ENCODE measurements at places on chromosomes 1 and 21.

GRCh38 chr1:154476791-154477190 lies 25.2 kb upstream of the TDRD10 start:
- no peak for DNase-seq

DNA sequence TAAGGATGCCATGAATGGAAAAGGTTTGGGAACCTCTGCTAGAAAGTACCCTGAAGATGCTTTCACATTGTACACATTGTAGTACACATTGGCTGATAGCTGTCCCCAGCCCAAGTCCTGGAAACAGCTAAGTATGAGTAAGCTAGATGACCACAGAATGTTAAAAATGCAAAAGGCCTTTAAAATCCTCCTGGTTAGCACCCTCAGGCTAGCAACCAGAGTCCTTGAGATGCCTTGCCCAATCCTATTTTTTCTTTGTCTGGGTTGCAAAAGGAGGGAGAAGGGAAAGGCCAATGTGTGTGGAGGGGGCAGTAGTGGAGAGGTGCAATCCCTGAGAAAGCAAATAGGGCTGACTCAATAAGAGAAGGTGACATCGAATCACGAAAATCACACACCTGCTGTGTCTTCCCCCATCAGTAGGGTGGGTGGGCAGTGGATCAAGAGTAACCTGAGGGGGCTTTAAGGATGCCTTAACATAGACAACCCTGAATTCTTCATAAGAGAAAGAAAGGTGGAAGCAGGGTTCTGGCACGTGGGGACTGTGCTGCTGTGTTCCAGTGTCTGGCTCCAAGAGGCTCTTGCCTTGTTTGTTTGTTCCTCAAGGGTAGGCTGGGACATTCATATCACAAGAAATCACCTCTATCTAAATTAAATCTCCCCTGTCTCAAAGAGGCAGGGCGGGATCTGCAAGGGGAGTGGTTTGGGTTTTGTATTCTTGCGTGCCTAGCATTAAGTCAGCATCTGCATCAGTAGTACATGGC lies 266.2 kb upstream of the PLXNA2 start:
- no peak for DNase-seq

GRCh38 chr1:228736844-228737445 lies 1.7 kb downstream of the RHOU start:
- no peak for DNase-seq

DNA sequence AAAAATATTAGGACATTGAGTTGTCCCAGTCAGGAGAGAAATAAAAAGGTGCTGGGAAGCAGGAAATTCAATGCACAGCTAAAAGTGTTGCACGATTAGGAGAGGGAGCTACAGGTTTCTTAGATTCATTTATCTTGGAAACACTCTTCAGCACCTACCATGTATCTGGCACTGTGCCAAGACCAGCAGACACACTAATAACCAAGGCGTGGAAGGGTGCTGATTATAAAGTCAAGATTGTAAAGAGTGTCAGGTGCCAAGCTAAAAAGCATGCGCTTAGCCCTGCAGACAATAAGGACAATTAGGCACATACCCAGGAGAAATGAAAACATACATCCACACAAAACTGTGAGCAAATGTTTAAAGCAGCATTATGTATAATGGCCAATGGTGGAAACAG lies 129.9 kb downstream of the DSCAM start:
- DNase-seq, result no peak

DNA sequence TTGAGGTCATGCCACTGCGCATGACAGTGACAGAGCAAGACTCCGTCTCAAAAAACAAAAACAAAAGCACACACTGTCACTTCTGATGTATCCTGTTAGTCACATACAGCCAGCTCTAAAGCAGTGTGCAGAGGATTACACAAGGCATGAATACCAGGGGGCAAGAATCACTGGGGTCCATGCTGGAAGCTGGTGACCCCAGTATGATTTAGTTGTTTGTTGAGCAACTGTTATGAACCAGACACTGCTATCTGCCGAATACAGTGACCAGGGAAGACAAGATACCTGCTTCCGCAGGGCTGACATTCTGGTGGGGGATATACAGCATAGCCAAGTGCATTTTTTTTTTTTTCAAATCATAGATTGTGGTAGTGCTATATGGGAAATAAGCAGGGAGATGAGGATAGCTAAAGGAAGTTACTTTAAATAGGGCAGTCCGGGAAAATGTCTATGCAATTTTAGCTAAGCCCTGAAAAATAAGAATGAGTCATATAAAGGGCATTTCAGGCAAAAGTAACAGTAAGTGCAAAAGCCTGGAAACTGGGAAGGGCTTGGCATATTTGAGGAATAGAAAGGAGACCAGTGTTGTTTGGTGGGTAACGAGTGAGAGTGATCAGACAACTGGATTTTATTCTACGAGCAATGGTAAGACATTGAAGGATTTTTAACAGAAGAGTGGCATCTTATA lies 69.7 kb downstream of the ADSS2 start:
- DNase-seq, result no peak

DNA sequence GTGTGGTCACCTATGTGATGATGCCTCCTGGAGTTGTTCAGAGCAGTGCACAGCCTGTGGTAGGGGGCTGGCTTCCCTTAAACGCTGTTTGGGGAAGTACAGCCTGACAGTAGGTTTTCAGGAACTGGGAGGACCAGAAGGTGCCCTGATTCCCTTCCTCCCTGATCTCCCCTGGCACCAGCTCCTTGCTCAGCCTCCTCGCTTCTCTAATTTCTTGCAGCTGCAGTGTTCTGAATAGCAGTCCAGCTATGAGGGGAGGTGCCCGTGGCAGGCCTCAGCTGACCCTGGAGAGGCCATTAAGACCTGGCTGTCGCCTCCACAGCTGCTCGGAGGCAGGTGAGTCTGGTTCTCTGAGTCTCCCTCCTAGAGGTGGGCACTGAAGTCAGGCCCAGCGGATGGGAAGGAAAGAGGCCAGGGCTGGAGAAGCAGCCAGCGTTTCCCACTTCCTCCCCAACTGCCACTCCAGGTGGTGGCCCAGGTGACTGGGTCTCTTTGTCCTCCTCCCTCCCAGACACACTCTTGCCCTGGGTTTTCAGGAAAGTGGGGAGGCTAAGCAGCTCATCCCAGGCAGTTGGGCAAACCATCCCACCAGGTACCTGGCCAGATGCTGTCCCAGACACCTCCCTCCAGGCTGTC lies 52.0 kb upstream of the RPL11 start:
- no peak for DNase-seq

DNA sequence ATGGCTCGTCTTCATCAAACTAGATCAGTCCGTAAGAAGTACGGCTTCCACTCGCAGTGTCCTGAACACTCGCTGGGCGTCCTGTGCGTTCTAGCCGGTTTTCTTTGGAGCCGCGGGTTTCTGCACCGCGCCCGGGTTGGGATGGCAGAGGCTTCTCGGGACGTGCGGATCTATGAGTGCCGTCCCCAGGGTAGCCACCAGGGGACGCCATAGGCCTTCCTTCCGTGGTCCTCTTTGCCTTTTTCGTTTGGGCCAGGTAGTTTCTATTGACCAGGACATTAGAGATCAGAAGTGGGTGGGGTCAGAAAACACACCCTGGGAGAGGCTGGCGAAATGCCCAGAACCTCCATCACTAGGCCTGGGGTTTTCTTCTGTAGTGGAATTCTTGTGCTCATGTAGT lies 273.8 kb downstream of the FAM72C start:
- peak; percentile 47 for DNase-seq

DNA sequence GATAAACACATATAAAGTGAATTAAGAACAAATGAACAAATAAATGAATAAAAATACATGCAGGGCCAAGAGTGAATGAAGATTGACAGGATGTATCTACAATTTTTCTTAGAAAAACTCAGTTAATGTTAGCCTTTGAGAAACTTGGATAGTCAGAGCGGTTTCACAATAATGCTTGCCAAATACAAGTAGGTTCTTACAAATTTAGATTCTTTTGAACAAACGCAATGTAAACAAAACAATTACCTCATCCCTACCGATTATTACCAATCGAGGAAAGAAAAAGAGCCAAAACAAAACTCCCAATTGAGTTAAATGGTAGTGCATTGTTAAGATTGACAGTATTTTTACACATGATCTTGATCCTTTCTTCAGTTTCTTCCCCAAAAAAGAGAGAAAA lies 176.9 kb upstream of the DEPDC1 start:
- DNase-seq, result no peak

DNA sequence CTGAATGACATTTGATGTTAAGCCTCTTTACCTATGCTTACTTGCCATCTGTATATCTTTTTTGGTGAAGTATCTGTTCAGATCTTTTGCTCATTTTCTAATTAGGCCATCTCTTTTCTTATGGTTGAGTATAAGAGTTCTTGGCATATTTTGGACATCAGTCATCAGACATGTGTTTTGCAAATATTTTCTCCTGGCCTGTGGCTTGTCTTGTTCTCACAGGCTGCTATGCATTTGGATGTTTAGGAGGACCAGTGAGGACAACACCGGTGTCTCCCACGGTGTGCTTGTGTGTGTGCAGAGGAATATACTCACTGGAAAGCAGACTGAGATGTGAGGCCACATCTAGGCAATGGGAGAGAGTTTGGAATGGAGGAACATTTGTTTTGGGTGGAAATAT lies 87.1 kb upstream of the LYST start:
- DNase-seq, result no peak

DNA sequence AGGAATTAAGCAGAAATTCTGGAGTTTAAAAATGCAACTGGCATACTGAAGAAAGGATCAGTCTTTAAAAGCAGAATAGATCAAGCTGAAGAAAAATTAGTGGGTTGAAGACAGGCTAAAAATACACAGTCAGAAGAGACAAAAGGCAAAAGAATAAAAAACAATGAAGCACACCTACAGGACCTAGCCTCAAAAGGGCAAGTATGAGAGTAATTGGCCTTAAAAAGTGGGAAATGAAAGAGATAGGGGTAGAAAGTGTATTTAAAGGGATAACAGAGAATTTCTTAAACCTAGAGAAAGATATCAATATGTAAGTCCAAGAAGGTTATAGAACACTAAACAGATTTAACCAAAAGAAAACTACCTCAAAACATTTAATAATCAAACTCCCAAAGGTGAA lies 152.4 kb downstream of the GPATCH2 start:
- no peak for DNase-seq

- DNase-seq, result no peak
These were observed 47.3 kb upstream of the LRRC52 start for GRCh38 chr1:165496501-165496900.

DNA sequence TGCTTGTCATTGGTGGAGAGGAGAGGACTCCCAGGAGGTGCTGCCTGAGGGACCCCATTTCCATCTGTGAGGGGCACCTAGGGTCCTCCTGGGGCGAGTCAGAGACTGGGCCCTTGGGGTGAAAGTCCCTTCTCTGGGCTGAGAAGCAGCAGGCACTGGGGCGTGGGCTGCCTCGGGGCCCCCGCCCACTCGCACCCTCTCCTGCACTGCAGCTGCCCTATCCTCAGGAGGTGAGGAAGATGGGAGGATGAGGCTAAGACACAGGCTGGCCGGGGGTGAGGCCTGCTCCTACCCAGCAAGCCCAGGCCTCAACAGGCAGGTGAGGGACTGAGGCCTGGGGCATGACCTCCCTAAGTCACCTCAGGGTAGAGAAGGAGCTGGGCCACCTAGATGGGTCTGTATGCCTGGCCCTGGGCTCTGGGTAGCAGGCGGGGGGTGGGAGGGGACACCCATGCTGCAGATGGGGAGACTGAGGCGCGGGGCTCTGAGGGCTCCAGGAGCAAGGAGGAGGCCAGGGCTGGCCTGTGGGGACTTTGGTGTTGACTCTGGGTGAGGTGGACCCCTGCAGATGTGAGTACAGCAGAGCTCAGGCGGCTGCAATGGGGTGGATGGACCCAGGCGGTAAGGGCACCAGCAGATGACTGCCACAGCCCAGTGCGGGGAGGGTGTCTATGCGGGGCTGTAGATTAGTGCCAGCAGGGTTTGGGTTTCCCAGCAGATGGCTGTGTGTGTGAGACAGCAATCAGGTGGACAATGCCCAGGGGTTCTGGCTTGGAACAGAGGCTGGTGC lies 10.4 kb upstream of the ZNF669 start:
- no peak for DNase-seq

GRCh38 chr1:32099426-32099825 lies 8.4 kb upstream of the KPNA6 start:
- DNase-seq, result no peak

- peak; percentile 28 for DNase-seq
These were observed 33.1 kb upstream of the NFASC start for GRCh38 chr1:204837440-204838084.

DNA sequence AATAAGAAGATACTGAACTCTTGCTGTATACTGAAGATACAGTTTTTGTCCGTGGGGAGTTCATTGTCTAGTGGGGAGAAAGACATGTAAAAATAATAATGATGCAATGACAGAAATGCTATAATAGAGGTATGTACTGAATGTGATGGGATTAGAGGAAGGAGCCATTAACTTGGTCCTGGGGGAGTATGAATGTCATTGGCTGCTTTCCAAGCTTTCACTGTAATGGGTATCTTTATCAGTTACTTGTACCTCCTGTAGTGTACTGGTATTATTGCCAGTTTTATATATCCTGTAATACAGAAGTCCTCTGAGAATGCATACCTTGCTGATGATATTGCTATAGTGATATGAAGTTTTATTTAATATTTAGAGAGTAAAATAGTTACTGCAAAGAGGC lies 7.4 kb downstream of the BTBD8 start:
- DNase-seq, result no peak

DNA sequence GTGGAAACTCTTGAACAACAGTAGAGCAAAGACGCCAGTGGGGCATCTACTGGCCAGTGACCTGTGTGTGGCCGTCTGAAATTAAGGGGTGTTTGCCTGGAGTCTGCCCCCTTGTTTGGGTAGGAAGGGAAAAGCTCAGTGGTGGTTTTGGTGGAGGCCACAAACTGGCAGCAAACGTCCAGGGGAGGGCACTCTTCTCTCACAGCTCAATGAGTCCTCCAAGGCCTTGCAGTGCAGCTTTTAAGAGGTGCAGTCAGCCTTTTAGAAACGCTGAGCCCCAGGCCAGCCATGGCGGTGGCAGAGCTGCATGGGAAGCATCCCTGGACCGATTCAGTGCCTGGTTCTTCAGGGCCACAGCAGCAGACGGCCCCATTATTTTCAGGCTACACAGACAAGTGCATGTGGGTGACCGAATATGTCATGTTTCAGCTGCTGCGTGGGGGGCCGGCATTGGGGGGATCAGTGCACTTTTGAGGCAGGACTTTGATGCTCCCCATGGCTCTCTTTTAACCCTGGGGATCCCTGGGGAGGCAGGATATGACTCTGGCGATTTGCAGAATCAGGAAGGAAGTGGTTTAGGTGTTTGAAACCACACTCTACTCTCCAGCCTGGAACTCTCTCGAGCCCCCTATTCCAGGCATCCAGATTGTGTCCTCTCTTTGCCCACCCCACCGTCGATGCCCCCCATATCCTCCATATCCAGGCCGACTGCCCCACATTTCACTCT lies 414.0 kb downstream of the PRDM2 start:
- DNase-seq, result peak; percentile 87

DNA sequence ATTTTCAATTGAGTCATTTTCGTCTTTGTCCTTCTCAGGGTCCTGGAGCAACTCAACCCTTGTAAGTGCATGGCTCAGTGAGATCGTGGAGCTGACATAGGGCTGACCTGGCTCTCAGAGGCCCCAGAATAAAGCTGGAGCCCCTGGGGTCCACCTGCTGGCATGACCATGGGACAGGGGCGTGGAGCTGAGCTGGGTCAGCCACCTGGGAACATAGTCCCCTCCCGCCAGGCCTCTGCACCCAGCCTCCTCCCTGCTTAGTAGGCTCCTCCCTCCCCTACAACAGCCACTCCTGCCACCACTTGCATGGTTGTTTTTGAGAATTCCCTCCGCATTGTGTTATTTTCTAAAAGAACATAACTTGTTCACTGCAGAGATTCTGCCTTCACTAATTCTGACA lies 3.1 kb upstream of the RIPK4 start:
- DNase-seq, result no peak
